ENCODE measurements at places on chromosomes 12 and 14.

DNA sequence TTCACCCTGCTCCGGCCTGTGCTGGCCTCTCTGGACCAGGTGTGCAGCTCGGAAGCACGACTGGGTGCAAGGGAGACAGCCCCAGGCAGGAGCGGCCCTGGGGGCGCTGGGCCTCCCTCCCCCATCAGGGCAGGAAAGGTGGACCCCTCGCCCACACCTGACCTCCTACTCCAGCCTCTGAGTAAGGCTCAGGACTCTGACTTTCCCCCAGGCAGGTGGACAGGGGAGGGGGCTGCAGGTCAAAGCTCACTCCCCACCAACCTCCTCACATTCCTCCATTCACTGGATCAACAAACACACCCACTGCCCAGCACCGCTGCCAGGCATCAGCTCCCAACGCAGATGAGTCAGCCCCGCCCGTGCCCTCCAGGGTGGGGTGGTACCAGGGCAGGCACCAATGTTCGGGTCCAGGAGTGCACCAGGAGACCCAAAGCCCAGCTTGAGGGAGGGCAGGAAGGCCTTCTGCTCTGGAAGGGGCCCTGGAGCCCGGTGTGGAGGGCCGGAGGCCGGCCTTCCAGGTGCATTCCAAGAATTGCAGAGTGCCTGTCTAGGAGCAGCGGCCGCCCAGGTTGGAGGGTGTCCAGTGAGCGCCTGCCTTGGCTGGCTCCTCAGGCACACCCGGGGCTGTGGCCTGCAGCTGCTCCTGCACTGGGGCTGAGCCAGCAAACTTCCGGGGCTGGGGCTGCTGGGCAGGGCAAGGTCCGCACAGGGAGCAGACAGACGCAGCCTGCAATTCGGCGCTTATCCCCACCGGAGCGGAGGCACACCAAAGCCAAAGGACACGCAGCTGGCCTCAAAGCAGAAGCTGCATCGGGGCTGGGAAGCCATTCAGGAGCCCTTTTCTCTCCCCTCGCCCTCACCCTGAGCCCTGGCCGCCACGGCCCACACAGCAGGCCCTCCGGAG is 1.6 kb upstream of the INF2 start:
- peak; percentile 68 for DNase-seq

DNA sequence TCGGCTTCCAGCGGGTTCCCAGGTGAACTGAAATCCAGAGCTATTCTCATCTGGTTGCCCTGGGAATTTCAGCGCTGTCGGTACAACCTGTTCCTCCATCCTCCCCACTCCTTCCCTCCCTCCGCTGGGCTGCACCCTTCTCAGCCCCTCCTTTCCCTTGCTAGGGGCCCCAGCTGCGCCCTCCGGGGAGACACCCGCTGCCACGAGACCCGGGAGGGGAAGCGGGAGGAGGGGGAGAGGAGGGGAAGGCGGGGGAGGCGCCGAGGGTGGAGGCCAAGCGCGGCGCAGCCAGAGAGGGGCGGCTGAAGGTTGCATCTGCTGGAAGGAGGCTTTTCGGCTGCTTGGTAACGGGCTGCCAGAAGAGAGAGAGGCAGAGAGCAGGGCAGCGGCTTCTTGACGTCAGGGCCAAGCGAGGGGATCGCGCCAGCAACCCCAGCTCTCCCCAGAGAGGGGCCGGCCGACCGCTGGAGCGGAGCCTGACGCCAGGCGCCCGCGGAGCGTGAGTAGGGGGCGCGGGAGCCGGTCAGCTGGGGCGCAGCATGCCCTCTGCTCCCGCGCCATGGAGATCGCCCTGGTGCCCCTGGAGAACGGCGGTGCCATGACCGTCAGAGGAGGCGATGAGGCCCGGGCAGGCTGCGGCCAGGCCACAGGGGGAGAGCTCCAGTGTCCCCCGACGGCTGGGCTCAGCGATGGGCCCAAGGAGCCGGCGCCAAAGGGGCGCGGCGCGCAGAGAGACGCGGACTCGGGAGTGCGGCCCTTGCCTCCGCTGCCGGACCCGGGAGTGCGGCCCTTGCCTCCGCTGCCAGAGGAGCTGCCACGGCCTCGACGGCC is at the start of gene KCNA5:
Gene KCNA5, plus strand, starts transcription at position 291 of the 831 bp plus-strand sequence. Its CDS starts 269 bp downstream, at position 560.
- DNase-seq = peak; percentile 74

DNA sequence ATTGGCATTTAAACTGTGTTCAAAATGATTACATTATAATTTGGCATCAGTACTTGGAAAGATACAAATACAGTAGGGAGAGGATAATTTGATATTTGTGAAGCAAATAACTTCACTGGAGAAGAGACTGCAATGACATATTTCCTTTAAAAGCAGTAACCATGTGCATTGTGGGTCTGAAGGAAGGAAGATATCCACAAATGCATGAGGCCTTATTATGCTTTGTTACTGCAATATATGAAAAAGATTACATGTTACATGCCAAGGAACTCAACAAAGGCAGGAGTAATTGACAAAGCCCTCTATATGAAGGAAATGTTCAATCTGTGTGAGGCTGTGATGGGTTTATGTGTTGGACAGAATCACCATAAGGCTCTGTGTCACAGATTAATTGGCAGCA is 391.5 kb downstream of the APAF1 start:
- no peak for DNase-seq

- DNase-seq = no peak
These were observed 51.2 kb upstream of the AMN start for GRCh38 chr14:102870994-102871831.

DNA sequence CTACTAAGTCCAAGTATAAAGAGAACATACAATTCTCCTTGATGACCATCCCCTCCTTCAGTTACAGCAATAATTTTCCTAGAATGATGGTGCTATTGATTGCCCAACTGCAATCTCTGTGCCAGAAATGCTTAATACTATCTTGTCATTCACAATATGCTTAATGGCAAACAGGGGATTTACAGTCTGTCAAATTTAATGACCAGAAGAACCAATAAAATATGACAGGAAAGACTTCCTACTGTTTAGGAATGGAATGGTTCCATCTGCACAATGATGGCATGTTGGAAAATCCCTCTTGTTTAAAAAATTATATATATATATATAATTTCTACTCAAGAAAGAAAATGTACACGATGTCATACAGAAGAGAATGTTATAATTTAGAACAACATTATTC is 623.2 kb downstream of the CCER1 start:
- no peak for DNase-seq

DNA sequence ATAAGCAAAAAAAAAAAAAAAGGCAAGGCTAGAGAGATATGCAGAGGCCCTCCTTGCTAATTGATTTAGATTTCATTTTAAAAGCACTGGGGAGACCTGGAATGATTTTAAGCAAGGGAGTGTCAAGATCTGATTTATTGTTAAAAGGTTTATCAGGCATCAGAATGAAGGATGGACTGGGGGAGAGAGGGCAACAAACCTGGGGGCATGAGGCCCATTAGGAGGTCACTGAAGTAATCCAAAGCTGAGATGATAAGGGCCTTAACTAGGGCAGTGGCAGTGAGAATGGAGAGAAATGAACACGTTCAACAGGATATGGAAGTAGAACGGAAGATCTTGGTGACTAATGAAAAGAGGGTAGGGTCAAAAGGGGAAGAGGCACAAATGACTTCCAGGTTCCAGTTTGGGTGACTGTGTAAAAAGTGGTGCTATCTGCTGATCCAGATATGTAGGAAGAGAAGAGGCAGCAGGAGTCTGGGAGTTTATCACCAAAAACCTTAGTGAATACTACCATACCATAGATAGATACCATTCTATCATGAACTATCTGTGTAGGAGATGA is 24.0 kb downstream of the KITLG start:
- no peak for DNase-seq

DNA sequence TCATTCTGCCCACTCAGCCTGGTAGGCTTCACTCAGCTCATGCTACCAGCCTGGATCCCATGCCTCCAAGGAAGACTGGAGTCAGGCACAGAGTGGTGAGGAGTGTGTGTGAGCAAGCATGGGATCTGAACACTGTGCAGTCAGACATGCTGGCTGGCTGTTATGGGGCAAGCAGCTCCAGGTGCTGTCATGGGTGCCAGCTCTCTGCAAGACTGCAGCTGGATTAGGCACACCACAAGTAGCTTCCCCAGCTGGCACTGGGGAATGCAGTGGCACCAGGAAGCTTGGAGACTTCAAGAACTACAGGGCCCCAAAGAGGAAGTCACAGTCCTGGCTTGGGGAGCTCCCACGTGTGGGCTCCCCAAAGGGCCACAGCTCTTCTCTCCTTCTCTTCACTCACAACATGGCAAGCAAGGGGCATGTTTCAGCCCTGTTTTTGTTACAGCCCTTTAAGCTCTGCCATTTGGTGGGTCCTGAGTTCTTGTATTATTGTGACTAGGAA is 202.5 kb downstream of the VRK1 start:
- DNase-seq = no peak

DNA sequence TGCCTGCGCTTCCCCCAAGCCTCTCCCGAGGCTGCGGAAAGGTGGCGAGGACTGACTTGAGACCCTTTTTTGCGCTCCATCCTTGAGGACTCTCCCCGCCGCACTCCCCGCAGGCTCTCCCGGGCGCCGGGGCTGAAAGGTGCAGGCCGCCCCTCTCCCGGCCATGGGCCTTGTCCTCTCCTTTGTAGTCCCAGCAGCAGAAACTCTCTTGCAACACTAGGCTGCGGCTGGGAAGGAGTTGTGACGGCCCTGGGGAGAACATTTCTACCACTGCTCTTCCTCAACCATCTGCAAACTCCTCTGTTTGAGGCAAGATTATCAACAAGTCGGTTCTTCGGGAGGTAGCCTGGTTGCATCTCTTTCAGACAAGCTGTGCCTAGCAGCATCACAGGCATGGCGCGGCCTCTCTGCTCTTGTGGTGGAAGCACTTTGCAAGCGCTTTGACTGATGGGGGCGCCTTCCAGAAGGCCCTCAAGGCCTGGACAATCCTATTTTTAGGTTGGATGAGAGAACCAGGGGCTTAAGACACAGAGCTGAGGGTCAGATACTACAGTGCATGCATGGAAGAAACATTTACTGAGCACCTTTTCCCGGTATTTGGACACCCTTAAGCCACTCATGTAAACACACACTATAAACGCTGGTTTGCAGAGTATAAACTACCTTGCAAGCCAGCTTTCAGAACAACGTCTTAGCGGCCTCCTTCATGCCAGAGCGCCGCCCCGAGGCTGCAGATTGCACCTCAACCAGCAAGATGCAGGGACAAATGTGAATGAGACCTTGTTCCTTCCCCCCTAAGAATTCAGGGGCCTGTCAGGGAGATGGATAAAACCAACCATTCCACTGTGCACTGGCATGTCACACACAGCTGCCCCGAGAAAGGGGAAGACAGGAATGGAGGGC is 1.2 kb upstream of the PRIMA1 start:
- DNase-seq = peak; percentile 42

GRCh38 chr12:19432309-19433170 is 6.8 kb upstream of the AEBP2 start:
- no peak for DNase-seq

GRCh38 chr14:98893675-98894074 is 378.3 kb downstream of the BCL11B start:
- no peak for DNase-seq

DNA sequence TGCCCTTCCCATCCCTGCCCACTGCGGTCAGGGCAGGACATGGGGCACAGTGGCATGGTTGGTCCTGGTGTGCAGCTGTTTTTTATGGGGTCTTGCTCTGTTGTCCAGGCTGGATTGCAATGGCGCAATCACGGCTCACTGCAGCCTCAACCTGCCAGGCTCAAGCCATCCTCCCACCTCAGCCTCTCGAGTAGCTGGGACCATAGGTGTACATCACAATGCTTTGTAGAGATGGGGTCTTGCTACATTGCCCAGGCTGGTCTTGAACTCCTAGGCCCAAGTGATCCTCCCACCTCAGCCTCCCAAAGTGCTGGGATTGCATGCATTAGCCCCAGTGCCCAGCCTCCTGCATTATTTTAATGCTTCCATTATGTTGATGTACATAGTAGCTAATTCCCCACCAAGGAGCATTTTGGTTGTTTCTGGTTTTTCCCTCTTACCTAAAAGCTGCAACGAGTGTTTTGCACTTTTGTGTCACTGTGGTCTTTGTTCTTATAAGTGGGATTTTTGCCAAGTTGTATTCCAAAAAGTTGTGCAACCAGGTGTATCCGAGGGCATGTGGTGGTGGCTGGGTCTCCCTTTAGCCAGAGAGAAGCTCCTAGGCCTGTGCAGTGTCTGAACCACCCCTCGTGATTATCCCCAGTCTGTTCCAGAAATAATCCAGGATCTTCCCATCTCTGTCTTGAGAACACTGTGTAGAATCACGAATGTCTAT is 10.3 kb downstream of the TCHP start:
- no peak for DNase-seq

DNA sequence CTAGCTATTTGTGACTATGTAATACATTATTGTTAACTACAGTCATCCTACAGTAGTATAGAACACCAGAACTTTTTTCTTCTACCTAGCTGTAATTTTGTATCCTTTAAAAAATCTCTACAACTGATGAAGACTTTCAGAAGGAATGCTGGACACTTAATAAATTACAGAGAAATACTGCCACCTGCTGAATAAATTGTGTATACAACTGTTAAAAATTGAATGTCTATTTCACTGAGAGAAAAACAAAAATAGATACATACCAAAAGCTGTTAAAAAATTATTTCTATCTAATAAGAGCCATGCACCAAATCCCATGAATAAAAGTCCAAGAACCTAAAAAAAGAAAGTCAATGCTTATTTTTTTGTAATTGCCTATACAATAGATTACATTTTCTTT is 6.6 kb downstream of the TSPAN19 start:
- DNase-seq = peak; percentile 70

- no peak for DNase-seq
These were observed 5.3 kb upstream of the LRRC10 start for GRCh38 chr12:69616025-69616424.

DNA sequence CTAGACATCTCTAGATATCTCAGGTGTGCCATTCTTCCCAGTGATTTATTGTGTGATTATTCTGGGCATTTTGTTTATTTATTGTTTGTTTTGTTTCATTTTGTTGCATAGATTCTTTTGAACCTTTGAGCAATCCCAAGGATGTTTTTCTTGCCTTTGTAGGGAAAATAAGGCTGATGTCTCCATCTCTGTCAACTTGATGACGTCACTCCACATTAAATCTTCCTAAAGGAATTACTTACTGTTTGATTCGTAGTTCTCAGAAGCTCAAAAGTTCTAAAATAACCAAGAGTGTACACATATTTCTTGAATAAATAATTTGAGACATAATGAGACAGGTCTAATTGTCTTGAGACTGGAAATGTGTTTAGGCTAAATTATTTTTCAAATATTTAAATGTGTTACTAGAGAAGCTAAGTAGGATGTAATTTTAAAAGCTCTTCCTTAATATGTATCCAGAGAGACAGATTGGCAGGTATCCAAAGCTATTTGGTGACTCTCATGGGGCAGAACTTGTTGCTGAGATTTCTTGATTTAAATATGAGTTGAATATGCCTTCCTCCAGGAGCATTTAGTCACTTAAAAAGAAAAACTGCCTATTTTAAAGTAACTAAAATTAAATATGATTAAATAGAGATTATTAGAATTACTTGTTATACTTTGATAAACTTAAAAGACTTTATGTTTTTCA is 128.7 kb downstream of the CNTN1 start:
- DNase-seq = no peak

DNA sequence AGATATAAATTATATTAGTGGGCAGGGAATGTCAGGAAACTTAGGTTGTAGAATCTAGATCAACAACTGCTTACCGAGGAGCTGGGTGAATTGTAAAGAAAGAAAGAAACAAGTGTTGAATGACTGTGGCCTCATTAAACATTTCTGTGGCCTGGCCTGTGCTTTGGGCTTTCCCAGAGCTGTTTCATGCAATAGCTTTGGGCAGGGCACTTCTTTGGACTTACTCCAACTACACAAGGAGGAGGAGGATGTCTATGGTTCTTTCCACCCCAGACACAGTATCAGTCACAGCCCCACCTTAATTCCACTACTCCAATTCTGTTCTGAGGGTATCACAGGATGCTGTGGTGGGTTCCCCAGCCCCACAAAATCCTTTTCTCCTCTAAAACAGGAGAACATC is 38.0 kb downstream of the DPF3 start:
- DNase-seq = no peak

- DNase-seq = no peak
These were observed 22.8 kb upstream of the CEBPE start for GRCh38 chr14:23141706-23142444.

Data from GM23338 (cell line).